ENCODE measurements at places on chromosomes 5 and 9.

DNA sequence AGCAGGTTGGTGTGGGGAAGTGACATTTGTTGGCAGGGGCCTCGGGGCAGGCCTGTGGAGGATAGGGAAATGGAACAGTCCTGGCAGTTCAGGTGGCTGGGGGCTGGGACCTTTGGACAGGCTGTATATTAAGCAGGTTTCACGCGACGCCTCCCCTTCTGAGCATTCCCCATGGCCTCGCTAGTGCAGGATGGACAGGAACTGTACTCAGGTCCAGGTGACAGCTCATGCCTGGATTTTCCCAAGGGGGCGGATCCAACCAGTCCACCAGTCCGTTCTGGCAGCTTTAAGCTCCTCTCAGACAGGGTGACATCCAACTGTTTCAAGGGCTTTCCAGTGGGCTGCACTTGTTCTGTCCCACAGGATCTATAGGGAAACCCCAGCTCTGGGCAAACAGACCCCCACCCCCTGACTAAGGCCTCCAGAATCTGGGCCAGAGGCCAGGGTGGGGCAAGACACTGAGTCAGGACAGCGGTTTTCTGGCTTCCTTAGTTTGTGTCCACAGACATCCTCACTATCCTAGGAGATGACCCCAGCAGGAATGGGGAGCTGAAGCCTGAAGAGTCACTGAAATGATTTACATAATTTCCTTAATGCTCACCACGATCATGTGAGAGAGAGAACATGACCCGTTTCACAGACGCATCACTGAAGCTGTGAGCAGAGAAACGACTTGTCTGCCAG lies 20.9 kb downstream of the CSF2 start:
- DNase-seq = no peak

DNA sequence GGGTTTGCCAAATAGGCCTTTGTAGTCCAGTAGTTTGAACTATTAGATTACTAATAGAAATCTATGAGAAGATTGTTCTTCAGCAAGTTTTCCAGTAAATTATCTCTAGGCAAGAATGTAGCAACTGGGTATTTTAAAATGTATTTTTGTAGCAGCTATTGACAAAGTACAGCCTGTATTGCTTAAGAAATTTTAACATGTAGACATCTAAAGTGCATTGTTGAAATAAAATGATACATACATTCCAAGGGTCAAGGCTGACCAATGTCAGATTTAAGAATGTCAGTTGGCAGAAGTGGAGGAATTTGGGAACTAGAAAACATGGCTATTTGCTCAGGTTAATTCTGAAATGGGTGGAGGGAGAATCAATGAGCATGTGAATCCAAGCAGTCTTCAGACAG lies 57.5 kb upstream of the ZSWIM6 start:
- DNase-seq = no peak

DNA sequence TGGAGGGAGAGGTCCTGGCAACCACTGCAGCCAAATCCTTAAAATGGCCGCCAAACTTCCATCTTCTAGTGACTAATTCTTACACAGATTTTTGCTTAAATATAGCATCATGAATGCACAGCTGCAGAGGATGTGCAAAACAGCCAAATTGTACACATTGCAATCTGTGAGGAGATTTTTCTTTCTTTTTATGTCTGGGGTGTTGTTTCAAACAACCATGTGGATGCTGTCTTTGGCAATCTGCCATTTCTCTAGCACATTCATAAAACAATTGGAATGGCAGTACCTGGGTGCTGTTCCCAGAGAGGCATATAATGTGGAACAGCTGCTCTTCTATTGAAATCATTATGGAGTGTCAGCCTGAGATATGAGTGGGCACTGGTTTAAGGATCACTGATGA lies 1082.9 kb upstream of the SEMA6A start:
- no peak for DNase-seq

- no peak for DNase-seq
These were observed 171.5 kb downstream of the NXNL2 start for GRCh38 chr9:88706193-88707113.

DNA sequence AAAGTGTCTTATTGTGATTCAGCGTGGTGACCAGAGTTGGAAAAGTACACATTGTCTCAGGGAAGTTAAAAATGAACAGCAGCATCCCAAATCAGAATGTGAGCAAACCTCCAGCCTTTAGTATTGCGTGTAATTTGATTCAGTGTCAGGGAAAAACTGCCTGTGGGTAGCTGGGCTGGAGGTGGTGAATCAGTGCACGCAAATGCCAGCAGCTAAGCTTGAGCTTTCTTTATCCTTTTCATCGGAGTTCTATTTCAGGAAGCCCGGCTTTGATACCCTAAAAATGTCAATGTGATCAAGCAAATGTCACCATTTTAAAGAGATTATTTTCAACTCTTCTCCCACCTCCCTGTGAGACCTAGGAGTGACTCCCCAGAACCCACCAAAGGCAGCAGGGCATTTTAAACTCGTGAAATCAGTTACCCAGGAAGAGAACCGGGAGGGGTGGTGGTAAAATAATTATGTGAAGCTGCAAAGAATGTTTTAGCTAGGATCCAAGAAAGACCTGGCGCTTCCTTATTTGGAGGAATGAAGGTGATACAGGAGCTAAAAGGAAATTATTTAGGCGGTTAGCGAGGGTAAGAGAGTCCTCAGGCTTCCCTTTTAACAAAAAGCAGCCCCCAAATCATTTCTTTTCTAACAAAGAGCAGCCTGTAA lies 25.7 kb upstream of the C5orf47 start:
- no peak for DNase-seq

GRCh38 chr9:137441289-137441934 lies at the start of gene ENTPD8:
ENTPD8 (minus strand) TSS chr9:137441357; CDS start chr9:137438285, 3,072 bp downstream.
- DNase-seq = no peak

DNA sequence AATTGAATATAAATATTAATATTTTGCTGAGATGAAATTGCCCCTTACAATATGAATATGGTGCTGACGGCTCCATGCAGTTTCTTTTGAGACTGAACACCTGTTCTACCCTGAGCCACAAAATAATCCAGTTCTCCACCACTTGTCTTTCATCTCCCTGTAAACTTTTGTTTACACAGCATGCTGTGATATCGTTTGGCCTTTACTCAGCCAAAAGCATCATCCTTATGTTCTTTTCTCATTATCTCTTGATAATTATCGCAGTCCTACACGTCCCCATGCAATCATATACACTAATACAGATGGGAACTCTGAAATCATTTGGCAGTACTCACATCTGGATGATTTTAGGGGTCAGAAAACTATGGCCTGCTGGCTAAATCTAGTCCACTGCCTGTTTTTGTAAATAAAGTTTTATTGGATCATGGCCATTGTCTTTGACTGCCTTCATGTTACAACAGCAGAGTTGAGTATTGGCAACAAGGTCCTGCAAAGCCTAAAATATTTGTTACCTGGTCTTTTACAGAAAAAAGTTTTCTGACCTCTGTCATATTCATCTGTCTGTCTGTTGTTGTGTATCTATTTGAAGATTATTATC lies 53.3 kb downstream of the AOPEP start:
- no peak for DNase-seq

DNA sequence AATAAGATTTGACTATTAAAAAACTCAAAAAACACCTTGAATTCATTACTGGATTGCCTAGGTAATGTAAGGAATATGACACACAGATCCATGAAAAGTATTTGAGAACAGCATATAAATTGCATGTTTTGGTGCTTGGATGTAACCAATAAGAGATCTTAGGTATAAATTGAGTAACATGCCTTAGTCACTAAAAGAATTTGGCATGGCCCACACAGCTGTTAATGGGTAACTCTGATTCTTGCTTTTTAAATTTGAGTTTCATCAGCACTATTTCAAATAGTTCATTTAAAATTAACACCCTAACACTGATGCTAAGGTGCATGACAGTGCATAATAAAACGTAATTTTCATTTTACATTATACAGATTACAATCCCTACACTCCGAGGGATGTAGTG lies 779.3 kb upstream of the WWC1 start:
- DNase-seq = no peak

- no peak for DNase-seq
These were observed 8.7 kb upstream of the ERAP1 start for GRCh38 chr5:96816411-96816939.

DNA sequence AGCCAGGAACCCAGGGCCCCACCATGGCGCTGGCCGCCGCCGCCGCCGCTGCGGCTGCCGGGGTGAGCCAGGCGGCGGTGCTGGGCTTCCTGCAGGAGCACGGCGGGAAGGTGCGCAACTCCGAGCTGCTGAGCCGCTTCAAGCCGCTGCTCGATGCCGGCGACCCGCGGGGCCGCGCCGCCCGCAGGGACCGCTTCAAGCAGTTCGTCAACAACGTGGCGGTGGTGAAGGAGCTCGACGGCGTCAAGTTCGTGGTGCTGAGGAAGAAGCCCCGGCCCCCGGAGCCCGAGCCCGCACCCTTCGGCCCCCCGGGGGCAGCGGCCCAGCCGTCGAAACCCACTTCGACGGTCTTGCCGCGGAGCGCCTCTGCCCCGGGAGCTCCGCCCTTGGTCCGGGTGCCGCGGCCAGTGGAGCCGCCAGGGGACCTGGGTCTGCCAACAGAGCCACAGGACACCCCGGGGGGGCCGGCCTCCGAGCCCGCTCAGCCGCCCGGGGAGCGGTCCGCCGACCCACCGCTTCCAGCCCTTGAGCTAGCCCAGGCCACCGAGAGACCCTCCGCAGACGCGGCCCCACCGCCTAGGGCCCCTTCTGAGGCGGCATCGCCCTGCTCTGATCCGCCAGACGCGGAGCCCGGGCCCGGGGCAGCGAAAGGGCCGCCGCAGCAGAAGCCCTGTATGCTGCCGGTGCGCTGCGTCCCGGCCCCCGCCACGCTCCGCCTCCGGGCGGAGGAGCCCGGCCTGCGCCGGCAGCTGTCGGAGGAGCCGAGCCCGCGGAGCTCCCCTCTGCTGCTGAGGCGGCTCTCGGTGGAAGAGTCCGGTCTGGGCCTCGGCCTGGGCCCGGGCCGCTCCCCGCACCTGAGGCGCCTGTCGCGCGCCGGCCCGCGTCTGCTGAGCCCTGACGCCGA lies 749 bp downstream of the SOWAHA start:
- no peak for DNase-seq

- DNase-seq = no peak
These were observed 103.4 kb upstream of the GNA14 start for GRCh38 chr9:77751341-77752091.

- DNase-seq = no peak
These were observed 260.3 kb downstream of the GOLPH3 start for GRCh38 chr5:31913808-31914207.

- DNase-seq = no peak
These were observed 130.7 kb upstream of the NREP start for GRCh38 chr5:111887706-111888105.

GRCh38 chr5:96856371-96856770 lies 19.9 kb upstream of the ERAP2 start:
- no peak for DNase-seq

- DNase-seq = no peak
These were observed 44.3 kb upstream of the SLC12A7 start for GRCh38 chr5:1156033-1156753.

- DNase-seq = no peak
These were observed 22.4 kb downstream of the MVB12B start for GRCh38 chr9:126348911-126349550.

DNA sequence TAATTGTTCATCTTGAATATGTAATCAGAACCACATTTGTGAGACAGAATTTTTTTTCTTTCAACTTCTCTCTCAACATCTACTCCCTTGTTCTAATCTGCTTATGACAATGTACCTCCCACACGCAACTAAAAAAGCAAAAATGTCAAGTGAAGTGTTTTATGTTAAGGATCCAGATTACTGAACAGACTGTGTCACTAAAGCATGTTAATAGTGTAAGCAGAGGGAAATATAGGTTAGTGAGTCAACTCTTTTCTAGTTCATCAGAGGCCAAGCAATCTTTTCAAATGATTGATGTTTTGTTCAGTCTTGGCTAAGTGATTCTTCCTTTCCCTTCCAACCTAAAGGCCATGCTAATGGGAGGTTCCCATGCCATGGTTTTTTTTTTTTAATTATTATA lies 34.7 kb upstream of the IDNK start:
- no peak for DNase-seq

- no peak for DNase-seq
These were observed 205.2 kb downstream of the PIK3R1 start for GRCh38 chr5:68420476-68421344.

- DNase-seq = no peak
These were observed 5.3 kb upstream of the BICD2 start for GRCh38 chr9:92769990-92770359.

GRCh38 chr9:129665389-129665775 lies at the start of gene PRRX2:
PRRX2 (plus strand) TSS chr9:129665647; CDS start chr9:129665868, 221 bp downstream.
- no peak for DNase-seq

- DNase-seq = no peak
These were observed 8.4 kb upstream of the ACOT12 start for GRCh38 chr5:81402192-81402930.

- no peak for DNase-seq
These were observed 81.6 kb downstream of the CTNND2 start for GRCh38 chr5:11822598-11822997.

- DNase-seq = no peak
These were observed 201.5 kb downstream of the PTPRD start for GRCh38 chr9:10411272-10411671.

DNA sequence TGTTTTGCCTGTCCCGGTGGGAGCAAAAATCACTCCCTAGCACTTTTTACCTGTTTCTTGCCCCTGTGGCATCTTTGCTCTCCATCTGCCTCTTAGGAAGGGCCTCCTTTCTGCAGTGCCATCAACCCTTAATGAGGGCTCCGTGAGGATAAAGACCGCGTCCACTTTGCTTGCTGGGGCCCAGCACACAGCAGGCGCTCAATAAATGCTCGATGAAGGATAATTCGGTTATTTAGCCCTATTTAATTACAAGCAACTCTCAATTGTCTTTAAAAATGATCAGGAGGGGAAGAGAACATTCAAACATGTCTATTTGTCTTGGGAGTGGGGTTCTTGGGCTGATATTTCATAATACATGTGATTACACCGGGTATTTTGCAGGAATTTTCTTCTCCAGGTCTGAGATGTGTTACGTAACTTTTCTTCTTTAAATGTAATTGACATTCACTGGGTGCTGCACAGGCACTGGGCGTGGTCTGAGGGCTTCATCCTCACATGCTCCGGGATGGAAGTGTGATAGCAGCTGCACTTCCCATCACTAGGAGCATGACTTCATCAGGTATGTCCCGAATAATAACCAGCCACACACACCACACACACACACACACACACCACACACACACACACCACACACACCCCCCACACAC lies 19.8 kb upstream of the NTNG2 start:
- DNase-seq = no peak

- no peak for DNase-seq
These were observed 24.0 kb downstream of the SEMA4D start for GRCh38 chr9:89473762-89474469.

GRCh38 chr5:77859306-77859705 lies 83.2 kb upstream of the TBCA start:
- DNase-seq = no peak

- no peak for DNase-seq
These were observed 46.9 kb downstream of the HTR4 start for GRCh38 chr5:148607406-148607805.

DNA sequence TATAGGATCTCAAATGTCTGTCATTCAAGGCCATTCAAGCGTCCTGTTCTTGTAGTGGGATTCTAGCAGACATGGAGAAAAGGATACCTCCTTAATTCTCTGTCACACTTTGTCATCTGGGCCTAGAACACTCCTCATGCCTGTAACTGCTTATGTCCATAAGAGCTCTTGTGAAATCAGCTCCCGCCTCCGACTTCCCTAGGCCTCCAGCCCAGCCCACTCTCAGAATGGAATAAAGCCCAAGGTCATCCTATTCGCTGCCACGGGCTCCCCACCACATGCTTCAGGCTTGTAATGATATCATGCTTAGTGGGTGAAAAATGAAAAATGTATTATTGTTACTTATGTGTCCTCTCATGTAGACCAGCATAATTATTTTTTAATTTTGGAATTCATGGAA lies 632.5 kb downstream of the ISL1 start:
- no peak for DNase-seq
